AG09309 (cell line): ENCODE measurements at places on chromosomes 7 and 10.

- DNase-seq = no peak
Measured at GRCh38 chr10:61721431-61721830, 58.7 kb downstream of the CABCOCO1 start.

DNA sequence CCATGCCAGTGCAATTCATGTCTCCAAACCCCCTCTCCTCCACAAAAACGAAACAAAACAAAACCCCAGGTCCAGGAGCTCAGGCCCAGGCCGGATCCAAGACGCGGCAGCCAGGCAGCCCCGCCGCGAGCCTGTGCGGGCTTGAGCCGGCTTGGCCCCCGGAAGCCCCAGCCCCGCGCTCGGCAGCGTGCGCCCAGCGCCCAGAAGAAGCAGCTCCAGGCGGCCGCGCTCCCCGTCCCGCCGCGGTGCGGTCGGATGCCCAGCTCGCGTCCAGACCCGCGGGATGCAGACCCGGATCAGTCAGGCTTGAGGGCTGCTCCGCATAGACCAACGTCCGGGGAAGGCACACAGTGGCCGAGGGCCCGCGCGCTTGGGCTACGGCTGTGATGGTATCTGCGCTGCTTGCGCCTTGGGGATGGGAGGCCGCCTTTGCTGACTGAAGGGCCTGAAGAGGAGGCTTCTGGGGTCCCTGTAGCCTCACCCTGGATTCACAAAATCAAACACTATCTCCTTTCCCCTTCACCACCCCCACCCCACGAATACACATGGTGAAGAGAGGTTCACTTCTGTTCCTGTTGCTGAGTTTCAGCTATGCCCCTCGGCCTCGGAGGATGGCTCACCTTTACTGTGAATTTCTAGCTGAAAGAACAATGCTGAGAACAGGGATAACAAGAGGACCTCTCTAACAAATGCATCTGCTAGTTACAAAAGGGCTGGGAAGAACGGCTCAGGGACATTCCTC lies 79.9 kb upstream of the EN2 start:
- no peak for DNase-seq

DNA sequence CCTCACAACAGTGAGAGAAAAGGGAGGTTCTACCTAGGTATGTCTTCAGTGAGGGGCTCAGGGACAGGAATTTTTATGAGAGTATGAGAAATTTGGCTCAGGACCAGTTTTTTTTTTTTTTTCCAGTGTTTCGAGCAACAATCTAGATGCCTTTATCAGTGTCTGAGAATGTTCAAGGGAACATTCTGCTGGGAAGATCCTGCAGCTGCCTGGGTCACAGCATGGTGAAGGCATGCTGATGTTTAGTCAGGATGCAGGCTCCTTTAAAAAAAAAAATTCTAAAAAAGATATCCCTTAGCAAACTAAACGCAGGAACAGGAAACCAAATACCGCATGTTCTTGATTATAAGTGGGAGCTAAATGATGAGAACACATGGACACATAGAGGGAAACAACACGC lies 31.0 kb downstream of the SBDS start:
- peak; percentile 13 for DNase-seq

DNA sequence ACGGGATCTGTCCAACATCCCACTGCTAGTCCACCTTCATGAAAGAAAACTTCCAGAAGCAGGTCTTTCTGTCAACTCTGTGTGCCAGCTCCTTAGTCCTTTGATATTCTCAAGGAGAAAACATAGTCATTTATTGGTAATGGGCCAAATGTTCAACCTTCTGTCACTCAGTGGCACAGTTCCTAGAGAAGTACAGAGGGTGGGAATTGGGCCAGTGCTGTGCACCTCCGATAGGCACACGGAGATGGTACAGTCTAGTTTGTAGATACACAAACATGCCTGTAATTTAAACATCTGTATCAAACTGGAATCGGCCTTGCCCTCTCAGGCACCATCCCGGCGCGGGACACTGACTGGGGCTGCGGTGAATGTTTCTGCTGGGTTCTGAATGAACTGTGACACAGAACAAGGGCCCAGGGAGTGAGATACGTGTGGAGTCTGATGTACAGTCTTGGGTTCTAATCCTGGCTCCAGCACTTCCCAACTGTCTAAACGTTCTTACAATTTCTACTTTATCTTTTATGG lies 213.9 kb upstream of the SHH start:
- no peak for DNase-seq

GRCh38 chr7:105963038-105963667 lies at the start of gene CDHR3:
Gene CDHR3 (plus strand): TSS chr7:105963264. CDS start chr7:105963319, 55 bp downstream.
- DNase-seq = no peak

DNA sequence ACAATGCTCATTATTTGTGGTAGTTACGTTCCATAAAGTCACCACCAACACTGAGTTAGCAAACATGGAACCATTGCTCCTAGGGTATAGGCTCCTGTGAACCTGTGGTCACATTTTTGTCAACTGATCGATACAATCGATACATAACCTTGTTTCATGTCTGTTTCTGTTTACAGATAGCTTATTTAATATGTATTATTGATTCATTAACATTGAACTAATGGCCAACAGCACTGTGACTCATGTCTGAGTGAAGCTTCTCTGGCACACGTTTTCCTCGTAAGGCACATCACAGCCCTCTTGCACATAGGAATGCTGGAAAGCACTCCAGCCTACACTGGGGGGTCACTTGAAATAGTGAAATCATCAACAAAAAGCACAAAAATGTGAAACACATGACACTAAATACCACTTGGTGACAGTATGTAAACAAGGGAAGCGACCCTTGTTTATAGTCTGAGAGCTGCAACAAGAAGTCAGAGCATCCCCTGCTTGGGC lies 27.0 kb downstream of the GHRHR start:
- no peak for DNase-seq

DNA sequence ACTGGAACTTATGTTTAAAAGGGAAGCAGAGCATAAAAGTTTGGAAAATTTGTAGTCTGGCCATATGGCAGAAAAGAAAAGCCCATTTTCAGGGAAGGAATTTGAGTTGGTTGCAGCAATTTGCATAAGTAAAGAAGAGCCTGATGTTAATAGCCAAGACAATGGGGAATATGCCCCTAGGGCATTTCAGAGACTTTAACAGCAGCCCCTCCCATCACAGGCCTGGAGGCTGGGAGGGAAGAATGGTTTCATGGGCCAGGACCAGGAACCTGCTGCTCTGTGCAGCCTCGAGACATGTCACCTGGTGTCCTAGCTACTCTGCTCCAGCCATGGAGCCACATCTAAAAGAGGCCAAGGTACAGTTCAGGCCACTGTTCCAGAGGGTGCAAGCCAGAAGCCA lies 35.3 kb downstream of the HTR7 start:
- DNase-seq = no peak

DNA sequence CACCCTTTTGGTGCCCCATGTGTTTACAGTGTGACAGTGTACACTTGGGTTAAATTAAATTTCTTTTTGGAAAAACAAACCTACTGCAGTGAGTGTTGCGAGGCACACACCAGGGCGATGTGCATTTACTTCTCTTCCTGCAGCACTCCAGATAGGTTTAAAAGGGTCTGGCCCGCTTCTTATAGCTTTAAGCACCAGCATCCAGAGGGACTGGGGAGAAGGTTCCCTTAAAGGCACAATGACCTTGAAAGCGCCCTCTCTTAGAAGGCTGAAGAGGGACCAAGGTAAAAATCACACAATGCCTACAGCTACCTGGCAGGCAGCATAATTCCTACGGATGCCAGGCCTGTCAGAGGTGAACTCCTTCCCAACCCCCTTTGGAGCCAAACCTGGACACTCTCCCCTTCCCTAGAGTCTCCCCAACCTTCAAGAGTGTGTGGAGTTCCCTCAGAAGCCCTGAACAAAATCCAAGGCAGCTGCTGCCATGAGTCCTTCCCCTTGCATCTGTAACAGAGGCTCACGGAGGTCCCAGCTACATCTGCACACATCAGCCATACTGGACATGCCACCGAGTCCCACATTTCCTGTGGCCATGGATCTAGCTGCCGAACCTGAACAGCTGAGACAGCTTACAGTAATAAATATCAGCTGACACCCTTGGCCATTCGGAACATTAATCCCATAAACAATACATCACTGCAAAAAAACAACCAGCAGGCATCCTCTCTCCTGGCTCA lies 33.2 kb downstream of the TRIM8 start:
- no peak for DNase-seq

GRCh38 chr10:54869022-54869421 lies 68.0 kb upstream of the PCDH15 start:
- DNase-seq = no peak

GRCh38 chr10:759898-760477 lies 70.5 kb upstream of the DIP2C start:
- DNase-seq = no peak

DNA sequence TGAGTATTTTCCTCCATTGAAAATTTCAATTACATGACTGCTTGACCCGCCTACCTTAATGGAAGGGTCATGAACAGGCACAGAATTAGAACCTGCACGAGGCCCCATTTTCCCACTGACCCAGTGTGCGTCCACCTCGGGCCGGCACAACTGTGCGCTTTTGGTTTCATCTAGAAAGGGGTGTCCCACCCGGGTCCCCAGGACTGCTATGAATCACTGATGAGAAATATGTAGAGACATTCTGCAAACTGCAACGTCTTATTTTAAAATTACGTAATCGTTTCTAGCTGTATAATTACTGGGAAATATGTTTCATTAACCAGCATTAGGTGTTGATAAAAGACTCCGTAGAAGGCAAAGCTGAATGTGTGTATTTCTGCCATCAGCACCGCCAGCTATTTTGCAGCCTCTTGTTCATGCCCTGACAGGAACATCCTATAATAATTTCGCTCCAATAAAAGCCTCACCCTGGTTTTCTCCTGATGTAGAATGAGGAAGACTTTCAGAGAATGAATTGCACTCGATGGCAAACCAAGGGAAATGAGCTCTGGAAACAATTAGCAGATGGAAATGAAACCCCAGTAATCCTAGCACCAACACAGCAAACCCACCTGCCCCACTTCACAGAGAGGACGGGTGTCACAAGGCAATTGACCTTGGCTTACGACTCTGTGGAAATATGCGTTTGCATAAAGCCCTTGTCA lies 562.1 kb downstream of the DNAJB6 start:
- DNase-seq = no peak

DNA sequence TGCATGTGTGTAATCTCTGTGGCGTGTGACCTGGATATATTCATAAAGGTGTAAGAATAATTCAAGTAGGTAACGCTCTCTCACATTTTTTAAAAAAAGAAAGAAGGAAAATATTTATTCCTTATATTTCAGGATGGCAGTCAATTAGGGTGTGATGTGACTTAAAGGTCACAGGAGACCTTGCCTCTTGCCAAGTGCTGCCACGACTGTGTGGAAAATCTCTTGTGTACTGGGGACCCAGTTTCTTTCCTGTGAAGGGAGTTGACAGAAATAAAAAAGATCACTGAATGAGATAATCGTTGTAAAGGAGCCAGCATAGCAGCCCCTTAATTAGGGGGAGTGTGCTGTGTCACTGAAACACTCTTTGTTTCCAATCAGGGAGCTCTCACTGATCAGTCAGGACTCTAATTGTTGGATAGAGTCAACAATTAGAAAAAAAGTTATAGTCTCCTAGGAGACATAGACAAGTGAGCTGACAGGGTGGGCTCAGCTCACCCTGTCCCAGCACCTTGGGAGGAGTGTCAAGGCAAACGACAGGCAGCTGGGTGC lies 31.1 kb downstream of the PTPRE start:
- DNase-seq = no peak

GRCh38 chr10:32333849-32334248 lies 13.1 kb downstream of the EPC1 start:
- no peak for DNase-seq

DNA sequence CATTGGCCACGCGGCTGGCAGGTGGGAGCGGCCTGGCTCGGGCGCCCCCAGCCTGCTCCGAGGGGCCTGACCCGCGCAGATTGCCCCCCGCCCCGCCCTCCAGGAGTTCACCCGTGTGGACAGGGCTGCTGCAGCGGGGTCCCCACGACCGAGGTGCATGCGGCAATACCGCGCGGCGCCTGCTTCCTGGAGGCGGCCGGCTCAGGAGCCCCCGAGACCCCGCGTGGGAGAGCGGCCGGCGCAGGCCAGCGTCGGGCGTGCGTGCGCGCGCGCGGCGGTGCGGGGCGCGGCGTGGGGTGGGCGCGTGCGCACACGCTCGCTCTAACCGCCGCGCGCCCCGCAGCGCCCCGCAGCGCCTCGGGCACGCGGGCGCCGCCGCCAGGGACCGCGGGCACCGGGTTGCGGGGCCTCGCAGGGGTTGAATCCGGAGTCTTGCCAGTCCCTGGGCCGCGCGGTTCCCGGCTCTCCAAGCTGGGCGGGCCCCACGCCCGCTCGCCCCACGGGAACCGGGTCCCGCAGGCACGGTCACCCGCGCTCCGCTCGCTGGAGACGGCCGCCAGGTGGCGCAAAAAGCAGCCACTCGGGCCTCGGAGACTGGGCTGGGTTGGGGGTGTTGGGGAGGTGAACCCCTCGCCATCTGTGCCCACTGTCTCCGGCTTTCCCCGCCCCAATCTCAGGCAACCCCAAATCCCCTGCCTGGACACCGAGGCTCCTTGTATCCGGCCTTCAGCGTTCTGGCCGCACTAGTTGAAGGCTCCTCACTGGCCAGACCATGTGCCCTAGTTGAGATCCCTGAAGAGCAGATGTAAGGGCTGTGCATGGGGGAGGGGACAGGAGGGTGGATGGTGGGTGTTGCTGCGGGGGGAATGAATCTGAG lies 1.3 kb upstream of the ACHE start:
- no peak for DNase-seq

DNA sequence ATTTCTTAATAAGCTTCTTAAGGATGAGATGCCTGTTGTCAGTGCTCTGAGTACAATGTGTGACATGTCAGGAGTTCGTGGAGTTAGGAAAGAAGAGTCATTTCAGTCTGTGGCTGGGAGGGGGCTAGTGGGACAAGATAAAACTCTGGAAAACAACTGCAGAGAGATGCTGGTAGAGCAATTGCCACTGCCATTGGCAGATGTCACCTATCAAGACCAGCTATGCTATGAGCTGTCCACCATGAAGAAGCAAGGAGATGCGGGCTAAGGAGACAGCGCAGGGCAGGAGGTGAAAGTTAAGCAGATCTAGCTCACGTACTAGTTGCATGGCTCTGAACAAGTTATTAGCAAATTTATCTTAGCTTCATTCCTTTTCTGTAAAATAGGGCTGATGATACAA lies 756.7 kb downstream of the KCNMA1 start:
- no peak for DNase-seq

DNA sequence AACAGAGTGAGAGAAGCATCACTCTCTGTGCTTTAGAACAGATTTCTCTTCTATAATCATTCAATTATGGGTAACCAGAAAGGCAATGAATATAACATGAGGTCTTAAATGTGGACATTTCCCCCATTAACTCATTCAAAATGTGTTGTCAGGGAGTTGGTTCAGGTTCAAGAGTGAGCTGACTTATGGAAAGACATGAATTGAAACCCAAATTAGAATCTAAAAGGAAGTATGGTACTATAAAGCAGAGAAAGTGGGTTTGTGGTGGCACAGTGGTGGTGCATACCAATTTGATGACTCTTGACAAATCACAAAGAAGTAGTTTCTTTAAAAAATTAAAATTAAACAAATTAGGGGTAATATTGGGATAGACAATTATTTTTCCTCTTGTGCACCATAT lies 114.6 kb upstream of the MEOX2 start:
- DNase-seq = no peak

DNA sequence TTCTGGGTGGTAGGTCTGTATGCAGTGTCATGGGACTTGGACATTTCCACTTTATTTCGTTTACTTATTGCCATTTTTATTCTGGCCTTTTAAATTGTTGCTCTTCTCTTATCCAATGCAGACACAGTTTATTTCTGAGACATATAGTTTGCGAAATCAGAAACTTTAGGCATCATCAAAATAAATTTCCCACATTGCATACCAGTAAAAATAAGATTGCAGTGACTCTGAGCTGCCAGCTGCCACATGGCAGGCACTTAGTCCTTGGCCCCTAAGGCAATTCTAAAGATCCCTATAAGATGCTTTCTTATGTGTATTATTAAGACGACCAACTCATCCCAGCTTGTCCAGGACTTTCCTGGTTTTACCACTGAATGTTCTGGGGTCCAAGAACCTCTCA lies 81.8 kb upstream of the ANKRD1 start:
- DNase-seq = no peak
